ENCODE measurements at places on chromosomes 5 and 9.

DNA sequence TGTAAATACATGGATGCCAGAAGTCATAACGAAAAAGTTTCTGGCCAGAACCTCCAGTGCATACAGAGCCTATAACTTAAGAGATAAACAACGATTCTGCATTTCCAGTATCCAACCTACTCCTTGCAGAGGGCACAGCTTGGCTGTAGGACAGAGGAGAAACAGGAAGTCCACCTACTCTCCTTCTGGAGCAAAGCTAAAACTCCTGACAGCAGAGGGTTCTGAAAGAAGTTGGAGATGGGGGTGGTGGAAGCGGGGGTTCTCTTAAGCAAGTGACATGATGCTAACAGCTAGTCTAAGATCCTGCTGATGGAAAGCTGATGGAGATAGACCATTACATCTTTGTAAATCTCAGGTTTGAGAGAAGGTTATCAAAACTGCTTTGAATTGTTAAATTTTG lies 35.5 kb upstream of the CTNNAL1 start:
- DNase-seq = no peak

DNA sequence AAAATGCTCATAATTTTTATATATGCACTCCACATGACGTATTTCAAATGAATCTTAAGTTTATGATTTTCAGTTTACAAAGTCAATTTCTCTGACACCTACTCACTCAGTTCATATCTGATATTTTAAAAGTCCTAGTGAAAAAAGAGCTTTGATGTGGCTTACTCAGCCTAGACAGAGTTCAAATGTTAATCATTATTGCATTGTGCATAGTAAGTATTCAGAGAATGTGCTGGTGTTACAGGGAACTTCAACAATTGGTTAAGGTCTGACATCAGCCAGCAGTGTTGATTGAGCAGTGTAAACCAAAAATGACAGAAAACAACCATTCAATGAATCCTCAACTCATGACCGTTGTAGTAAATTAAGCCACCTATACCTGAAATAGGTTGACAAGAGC lies 147.2 kb upstream of the LHFPL2 start:
- DNase-seq = no peak

GRCh38 chr5:162990063-162990462 lies 447.3 kb upstream of the CCNG1 start:
- no peak for DNase-seq

DNA sequence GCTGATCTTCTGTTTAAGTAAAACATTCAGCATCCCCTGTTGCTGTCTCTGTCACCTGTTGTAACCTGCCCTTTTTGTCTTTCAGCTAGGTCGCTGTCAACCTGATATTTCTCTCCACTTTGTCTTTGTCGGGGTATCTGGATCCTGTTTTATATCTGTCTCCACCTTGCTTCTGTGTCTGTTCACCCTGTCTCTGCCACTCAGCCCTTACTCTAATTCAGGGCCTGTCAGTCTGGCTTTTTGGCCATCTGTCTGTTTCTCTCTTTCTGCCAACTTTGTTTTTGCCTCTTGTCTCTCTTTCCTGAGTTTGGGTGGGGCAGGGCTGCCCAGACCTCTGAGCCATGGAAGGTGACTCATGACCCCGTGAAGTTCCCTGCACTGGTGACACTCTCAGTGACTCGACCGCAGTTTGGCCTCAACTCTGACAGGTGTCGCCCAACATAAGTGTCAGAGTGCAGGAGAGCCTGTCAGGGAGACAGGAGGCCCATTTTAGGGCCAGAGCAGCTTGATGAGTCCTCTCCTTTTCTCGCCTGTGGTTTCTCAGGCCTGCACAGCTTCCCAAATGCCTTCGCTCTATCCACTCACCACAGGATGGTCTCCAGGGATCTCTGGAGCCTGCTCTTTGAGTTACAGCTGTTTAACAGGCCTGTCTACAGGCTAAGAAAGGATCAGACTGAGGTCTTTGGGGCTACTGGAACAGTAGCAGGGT lies 868 bp downstream of the ZBTB43 start:
- peak; percentile 70 for DNase-seq

DNA sequence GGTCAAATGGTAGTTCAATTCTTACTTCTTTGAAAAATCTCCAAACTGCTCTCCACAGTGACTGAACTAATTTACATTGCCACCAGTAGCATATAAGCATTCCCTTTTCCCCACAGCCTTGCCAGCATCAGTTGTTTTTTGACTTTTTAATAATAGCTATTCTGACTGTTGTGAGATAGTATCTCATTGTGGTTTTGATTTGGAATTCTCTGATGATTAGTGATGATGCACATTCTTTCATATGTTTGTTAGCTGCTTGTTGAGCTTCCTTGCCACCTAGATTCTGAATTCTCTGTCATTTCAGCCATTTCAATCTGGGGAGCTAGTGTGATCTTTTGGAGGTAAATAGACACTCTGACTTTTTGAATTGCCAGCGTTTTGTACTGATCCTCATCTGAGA lies 24.0 kb downstream of the CDK20 start:
- DNase-seq = no peak

DNA sequence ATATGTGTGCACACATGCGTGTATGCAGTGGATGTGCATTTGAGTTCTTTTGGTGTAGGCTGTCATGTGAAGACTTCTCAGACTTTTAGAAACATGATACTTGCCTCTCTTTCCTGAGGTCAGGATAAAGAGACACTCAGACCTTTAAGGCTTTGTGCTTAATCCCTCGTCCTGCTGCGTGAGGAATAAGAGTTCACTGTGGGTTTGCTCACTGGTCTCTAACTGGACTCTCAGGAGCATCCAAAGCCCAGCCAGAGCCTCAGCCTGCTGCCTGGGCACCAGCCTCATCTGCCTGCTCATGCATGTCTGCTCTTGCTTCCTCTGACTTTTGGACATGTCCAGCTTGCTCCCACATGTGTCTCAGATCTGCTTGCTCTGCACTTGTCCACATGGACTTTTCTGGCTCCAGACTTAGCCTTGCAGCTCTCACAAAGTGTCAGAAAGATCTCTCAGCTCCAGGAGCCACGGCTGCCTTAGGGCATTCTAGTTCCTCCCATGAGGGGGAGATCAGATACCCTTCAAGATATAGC lies 65.1 kb upstream of the ZNF366 start:
- no peak for DNase-seq

GRCh38 chr5:108748401-108749127 lies 867 bp downstream of the FER start:
- peak; percentile 96 for DNase-seq

DNA sequence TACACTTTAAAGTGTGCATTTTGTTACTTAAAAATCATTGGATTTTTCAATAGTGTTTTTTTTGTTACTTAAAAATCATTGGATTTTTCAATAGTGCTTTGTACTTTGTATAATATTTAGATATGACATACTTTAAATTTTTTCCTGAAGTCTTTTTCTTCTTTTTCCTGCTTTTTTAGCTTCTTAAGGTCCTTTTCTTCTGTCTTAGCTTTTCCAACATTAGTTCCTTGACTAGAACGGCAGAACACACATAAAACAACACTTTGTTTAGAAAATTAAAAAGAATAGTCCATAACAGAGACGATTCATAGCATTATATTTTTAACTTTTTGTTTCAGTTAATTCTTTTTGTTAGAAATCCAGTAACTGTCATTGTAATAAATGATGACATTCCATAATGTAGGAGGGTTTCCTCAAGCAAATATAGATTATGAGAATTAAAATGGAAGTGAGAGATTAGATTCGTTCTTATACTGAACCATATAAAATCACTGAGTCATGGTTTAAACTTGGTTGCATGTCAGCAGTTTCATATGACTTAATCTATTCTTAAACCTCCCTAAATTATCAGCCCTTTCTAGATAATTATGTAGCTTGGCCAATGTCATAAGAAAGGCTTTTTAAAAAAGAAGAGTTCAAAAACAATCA lies 45.3 kb upstream of the RICTOR start:
- DNase-seq = no peak

- no peak for DNase-seq
Measured at GRCh38 chr5:43041110-43041668, 1.1 kb upstream of the ANXA2R start.

- DNase-seq = no peak
Measured at GRCh38 chr9:4117835-4118610, 181.8 kb downstream of the GLIS3 start.

DNA sequence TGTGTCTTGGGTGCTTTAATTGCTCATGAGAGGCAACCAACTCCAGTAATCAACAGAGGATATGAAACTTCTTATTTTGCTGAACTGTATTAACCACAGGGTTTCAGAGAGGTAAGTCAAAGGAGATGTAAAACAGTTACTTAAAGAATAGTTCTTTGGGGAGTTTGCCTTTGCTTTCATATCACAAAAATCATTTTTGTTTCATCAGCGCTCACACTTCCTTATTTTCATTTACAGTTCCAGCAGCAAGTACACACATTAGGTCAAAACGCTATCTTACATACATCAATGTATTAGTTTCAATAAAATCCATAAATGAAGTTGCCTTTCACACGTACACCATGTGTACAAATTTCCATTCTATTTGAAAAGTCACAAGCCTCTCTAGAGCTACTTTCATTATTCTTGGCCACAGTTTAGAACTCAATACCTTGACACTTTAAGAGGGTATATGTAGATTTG lies 50.1 kb downstream of the ST8SIA4 start:
- no peak for DNase-seq

DNA sequence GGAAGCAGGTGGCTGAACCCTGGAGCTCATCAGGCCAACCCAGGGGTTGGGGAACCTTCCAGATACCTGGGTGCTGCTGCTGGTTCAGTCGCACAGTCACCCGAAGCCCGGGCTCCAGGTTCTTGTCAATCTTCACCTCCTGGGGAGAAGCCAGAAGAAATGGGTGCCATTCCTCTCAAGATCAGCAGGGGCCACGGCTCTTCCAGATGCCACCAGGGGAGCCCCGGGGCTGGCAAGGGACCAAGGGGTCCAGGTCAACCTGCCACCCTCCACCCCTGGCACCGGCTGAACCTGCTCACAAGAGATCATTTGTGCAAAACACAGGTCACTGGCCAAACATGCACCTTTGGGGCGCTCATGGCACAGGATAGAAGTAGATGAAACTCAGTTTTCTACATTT lies 4.7 kb downstream of the SPOUT1 start:
- no peak for DNase-seq

GRCh38 chr5:159403906-159404681 lies 73.8 kb upstream of the IL12B start:
- DNase-seq = peak; percentile 14

DNA sequence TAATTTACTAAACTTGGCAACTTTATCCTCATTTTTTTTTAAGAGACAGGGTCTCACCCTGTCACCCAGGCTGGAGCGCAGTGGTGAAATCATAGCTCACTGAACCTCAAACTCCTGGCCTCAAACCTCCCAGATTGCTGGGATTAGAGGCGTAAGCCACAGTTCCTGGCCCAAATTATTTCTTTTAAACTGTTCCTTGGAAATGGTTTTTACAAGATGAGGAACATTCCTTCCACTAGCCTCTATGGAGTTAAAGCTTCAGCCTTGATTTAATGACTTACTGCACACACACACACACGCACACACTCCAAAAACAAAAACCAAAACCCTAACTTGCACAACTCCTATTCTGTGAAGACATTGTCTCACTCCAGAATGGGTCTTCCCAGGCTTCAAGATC lies 77.2 kb upstream of the TARS1 start:
- DNase-seq = no peak

GRCh38 chr5:79529110-79529509 lies 15.2 kb upstream of the HOMER1 start:
- DNase-seq = no peak

- DNase-seq = no peak
Measured at GRCh38 chr5:68148096-68148495, 67.5 kb upstream of the PIK3R1 start.

DNA sequence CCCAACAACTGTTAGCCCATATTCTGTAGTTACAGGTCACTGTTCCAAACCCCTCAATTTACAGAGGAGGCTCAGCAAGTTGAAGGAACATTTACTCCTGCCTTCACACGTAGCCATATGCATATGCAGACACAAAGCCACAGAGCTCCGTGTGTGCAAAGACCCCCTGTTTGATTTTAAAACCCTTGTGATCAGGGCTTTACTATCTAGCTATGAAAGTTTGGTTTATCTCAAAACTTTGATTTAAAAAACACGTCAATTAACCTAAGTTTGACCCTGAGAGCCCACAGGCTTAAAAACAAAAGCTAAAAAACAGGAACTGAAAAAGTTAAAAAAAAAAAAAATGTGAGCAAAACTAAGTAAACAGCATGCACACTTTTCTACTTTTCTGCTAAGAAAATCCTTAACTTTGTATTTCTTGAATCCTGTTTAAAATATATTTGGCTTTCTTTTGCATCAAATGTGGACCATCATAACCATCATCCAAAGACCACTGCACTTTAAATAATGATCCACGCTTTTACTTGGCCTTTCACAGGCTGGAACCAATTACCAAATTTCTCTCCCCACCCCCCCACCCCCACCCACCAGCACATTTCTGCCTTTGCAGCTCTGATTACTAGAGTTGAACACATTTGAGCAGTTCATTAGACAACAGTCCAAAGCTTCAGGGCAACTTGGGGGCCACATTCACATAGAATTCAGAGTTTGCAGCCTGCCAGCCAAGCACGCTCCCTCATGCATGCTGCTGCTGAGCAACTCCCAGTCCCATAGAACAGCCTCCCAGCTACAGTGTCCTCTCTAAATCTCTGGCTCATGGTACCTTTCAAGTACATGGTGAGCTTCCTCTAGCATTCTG lies 128.8 kb upstream of the MAP3K1 start:
- no peak for DNase-seq

DNA sequence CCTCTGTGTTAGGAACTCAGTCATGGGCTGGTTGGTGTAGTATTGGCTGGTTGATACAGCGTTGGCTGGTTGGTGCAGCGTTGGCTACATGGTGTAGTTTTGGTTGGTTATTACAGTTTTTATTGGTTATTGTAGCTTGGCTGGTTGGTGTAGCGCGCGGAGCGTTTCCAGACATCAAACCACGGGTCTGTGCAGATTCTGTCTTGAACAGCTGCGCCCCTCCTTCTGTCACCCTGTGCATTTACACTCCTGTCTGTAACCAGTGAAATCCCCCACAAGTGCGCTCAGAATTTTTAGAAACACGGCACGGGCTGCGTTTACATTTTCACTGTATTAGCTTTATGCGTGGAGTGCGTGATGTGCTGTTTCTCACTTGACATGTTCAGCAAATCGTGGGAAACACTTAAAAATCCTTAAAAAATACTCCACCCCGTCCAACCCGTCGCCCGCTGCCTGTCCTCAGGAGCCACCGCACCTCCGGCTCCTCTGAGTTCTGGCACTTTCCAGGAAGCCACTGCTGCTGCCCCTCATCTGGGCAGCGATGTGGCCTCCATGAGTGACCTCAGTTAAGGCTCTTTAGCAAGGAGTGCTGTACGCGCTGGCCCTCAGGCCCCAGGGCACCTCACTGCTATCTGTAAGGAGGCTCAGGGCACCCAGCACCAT lies 20.8 kb downstream of the NKD2 start:
- DNase-seq = no peak

DNA sequence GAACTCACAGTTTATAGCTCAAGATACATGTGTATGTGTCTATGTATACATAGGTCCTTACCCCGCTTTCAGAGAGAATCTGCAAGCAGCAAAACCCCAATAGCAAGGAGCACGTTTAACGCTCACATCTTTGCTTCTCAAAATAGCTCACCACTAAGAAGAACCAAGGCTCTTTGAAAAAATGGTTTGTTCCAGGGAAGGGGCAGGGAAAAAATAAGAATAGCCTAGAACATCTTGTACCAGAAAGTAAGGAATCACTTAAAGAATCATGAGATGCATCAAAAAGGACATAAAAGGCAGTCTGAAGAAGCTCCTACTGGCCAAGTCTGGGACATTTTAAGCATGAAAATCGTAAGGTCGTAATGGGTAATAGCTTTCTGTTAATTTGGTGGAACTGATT lies 196.4 kb downstream of the FSTL4 start:
- DNase-seq = no peak
